K562 (cell line): ENCODE measurements at places on chromosomes 16 and 17. TPM values are rescaled to one million over a fixed set of nuclear protein-coding genes. Genes with fewer than 3 reads are reported as not detected.
A peak's percentile ranks its signal among the peaks of the same experiment; 100 is the strongest.

DNA sequence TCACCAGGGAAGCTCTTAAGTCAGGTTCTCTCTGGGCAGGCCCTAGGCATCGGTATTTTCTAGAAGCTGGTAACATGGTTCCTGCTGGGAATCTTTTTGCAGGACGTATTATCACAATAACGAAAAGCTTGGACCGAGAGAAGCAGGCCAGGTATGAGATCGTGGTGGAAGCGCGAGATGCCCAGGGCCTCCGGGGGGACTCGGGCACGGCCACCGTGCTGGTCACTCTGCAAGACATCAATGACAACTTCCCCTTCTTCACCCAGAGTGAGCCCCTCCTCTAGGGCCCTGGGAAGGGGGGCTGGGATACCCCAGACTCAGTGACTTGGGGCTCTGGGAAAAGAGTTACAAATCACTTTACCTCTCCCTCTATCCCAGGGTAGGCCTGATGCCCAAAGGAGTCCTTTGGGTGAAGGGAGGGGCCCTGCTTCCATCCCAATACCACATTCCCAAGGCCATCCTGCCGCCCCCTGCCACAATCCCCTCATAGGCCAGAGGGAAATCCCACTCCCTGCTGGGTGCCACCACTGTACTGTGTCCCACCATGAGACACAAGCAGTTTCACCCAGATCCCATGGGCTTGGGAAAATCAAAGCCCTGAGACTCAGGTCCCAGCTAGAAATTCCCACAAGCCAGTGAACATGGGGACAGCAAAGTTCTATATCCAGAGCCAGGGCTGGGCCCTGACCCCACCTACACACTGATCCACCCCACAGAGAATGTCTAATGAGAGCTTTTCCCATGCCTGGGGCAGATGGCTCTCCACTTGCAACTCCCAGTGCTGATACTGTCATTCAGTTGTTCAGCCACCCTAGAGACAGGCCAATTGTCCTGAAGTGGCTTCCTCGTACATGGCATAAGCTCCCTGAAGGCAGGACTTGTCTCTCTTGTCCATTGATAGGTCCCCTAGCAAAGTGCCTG is 23.0 kb downstream of the CDH5 start:
- no peak for DNase-seq

The TEX14 gene
- total RNA-seq = 0.09 and 0.18 TPM in 2 replicates

- no peak for DNase-seq
These were observed 201.3 kb downstream of the XYLT1 start for GRCh38 chr16:17269439-17269838.

DNA sequence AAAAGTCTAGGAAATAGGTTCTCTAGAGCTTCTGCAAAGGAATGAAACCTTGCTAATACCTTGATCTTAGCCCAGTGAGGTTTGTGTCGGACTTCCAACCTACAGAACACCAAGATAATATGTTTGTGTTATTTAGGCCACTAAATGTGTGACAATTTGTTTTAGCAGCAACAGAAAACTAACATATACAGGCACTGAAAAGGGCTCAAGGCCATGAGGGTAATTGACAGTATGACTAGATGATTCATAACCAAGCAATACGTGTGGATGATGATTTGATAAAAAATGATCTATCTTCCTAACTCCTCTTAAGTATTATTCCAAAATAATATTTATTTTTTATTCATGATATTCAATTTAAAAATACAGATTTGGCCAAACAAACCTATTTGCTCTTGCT is 27.7 kb upstream of the MED13 start:
- no peak for DNase-seq

- DNase-seq = no peak
These were observed 52.7 kb upstream of the NOG start for GRCh38 chr17:56540836-56541235.

The SLC4A1 gene
- 0.81 and 0.84 TPM in 2 replicates for total RNA-seq

The MMP25 gene
- total RNA-seq = 0.09 TPM in 1 of 2 replicates, not detected in the other

DNA sequence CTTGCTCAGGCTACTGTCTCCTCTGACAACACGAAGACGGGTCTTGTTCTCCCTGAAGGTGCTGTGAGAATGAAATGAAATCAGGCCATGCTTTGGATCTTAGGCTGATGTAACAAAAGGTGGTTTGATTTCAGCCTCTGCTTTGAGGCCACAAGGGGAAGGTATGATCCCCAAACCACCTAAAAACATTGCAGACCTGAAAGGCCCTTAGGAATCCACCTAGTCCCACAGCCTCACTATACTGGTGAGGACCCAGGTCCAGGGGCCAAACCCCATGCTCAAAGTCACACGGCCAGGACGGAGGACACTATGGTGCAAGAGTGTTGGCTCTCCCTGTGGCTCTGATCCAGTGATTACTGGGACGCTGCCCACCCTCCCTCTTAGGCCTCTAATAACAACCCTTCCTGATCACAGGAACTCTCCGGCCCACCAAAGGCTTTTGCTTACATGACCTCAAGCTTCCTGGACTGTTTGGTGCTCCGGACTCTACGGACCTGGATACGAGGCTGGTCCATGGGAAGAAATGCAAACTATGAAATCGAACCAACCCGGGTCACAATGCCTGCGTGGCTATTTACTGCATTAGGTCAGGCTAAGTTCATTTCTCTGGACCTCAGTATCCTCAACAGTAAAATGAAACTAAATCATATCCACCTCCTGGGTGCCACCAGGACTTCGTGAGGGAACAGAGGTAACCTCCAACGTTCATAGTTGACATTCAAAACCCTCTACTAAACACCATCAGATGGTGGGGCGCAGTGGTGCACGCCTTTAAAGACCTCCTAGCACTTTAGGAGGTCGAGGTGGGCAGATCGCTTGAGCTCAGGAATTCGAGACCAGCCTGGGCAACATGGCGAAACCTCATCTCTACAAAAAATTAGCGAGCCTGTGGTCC is 1.5 kb downstream of the TRIM25 start:
- peak; percentile 31 for DNase-seq

DNA sequence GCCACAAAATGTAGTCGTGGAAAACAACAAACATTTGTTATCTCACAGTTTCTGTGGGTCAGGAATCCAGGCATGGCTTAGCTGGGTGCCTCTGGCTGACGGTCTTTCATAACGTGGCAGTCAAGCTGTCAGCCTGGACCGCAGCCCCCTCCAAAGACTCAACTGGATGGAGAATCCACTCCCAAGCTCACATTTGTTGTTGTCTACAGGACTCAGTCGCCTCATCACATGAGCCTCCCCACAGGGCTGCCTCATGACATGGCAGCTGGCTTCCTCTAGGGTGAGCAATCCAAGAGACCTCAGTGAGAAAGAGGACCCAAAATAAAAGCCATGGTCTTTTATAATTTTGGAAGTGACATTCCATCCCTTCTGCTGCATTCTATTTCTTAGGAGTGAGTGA is 34.7 kb upstream of the AKAP1 start:
- DNase-seq = peak; percentile 38

The RHBDL3 gene
- 0.13 and 0.31 TPM in 2 replicates for total RNA-seq

The POLDIP2 gene
- total RNA-seq = 106 and 108 TPM in 2 replicates

GRCh38 chr17:27747462-27748359 is 52.6 kb downstream of the NOS2 start:
- DNase-seq = peak; percentile 46

DNA sequence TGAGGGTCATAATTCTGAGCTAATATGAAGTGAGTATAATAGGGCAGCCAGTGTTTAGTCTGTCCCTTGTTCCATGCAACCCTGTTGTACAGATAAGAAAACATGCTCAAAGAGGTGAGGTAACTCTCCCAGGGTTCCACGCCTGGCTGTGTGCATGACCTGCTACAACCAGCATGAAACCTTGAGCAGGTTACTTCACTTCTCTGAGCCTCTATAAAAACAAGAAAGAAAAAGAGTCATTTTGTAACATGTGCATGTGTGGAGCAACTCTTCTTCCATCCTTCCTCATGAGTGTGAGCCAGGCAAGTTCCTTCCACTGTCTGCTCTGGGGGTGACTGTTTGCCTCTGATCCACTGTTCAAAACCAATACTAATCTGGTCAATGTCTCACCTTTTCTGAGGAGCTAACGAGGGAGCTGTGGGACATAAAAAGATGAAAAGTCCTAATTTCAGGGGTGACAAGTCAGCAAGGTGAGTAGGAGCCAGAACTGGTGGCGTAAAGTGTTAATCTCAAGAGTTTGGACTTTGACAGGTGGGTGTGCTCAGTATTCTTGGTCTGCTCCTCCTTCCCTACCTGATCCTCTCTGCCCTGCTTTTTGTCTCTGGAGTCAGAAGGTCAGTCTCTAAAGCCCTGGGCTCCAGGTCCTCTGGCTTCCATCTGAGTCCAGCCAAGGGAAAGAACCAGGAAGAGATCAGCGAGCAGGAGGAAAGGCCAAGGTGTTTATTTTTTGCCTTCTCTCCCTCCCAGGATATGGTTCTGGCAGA is 21.5 kb downstream of the GFOD2 start:
- DNase-seq = no peak

DNA sequence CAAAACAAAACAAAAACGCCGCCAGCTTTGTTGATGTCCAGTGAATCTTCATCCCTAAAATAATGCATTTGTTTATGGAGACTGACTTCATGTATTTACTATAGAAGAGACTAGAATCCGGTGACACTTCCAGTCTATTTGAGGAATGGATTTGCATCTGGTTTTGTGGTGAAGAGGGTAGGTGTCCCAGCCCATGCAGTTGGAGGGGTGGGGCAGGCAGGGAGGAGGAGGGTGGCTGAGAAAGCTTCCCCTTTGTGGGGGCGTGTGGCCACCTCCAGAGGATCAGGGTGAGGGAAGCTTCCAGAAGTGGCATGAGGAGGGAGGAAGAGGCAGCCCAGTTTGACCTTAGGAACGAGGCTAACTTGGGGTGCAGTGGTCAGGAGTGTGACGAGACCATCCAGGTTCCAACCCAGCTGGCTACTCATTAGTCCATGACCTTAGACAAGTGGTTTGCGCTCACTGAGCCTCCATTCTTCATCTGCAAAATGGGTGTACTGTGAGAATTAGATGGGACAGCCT is 69.5 kb downstream of the CMIP start:
- DNase-seq = peak; percentile 57

GRCh38 chr17:7614425-7615264 is at the start of gene FXR2:
TSS of gene FXR2 (minus strand) at chr17:7614897. CDS start at chr17:7614532, 365 bp downstream.
- DNase-seq = peak; percentile 99

The TEKT1 gene
- total RNA-seq = not detected in 2 replicates

- DNase-seq = no peak
These were observed 350.2 kb downstream of the FOXL1 start for GRCh38 chr16:86928523-86929011.

The AIPL1 gene
- not detected in 2 replicates for total RNA-seq

- DNase-seq = no peak
These were observed 223.8 kb downstream of the SOX9 start for GRCh38 chr17:72344613-72345012.

The FTO gene
- total RNA-seq = 25.1 and 25.5 TPM in 2 replicates

DNA sequence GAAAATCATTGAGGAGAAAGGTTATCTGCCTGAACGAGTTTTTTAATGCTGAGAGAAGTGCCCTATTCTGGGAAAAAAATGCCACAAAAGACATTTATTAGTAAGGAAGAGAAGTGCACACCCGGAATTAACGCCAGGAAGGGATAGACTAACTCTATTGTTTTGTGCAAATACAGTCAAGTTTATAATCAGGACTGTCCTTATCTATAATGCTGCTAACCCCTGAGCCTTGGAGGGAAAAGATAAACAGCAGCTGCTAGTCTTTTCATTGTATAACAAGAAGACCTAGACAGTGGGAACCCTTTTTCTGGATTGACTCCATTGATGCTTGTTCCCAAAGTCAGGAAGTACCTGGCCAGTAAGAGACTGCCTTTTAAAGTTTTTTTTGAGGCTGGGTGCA is 26.5 kb downstream of the BCAS3 start:
- DNase-seq = no peak

The ADAM11 gene
- total RNA-seq = 0.18 and 0.31 TPM in 2 replicates

DNA sequence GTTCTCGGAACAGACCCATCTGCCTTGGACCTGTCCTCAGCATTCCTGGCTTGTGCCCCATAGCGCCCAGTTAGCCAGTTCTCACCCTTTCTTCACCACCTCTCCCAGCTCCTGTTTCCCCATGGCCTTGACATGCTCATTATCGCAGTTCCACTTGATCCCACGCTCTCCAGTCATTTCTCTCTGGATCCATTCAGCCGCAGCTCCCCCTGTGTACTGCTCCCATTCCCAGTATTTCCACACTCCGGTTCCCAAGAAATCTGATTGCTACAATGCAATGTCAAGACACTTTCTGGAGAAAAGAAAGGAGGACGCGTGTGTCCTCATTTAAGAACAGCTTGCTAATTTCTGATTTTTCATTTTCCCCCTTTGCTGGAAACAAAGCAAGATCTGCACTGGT is 55.4 kb downstream of the TMEM186 start:
- no peak for DNase-seq

The ARL17B gene
- total RNA-seq = 11.9 and 12.1 TPM in 2 replicates

- DNase-seq = no peak
These were observed 47.6 kb downstream of the HS3ST2 start for GRCh38 chr16:22861580-22861979.

DNA sequence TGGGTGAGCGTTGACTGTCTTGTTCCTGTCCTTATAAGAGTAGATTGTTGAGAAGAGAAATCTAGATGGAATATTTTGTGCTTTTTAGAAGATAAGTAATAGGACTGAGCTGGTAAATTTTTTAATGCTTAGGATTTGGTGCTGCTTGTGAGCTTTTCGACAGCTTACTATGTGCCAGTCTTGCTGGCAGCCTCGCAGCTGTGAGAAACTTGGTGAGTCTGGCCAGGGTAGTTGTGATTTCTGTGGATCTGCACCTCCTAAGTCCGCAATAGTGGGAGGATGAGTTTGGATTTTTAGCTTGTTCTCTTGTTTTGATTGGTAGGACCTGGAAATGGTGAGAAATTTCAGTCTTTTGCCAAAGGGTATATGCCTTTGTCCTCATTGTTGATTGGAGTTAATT is 3.6 kb downstream of the SOCS7 start:
- no peak for DNase-seq

The LGALS9B gene
- total RNA-seq = not detected in 2 replicates

DNA sequence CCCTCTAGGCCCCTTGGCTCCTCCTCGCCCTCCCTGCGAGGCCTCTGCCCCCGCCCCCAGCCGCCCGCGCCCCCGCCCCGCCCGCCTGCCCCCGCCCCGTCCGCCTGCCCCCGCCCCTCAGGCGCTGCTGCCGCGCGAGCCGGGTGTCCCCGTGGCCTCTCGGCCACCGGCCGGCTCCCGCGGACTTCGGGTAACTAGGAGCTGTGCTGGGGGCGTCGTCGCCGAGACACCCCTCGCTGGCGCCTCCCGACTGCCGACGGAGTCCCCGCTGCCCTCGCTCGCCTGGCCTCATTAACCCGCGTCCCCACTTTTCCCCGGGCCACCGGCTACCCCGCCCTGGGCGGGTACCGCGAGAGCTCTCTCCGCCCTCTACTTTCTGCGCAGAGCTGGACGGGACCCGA is at the start of gene TLCD1:
TSS of gene TLCD1 (minus strand) at position 8 of the 401 bp plus-strand sequence. CDS start 136 bp downstream, outside the sequence.
- peak; percentile 94 for DNase-seq

- no peak for DNase-seq
These were observed 161.4 kb upstream of the RPL38 start for GRCh38 chr17:74041869-74042640.

GRCh38 chr16:51872524-51872923 is 674.4 kb downstream of the TOX3 start:
- no peak for DNase-seq

DNA sequence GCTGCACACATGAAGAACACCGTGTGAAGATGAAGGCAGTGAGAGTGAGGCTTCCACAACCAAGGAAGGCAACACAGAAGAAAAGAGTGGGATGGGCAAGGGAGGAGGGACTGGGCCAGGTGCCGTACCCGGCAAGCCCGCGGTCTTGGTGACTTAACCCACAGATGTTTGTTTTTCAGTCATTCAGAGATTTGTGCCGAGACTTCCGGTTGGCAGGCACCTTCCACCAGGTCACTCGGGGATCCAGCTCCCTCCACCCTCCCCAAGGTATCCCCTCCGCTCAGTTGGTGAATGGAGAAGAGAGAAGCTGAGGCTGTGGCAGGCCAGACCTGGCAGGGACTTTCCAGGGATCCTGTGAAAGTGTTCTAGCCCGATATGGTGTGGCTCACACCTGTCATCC is 4.9 kb upstream of the KREMEN2 start:
- no peak for DNase-seq

GRCh38 chr16:22428654-22429053 is 54.2 kb upstream of the CDR2 start:
- no peak for DNase-seq
